Stimulated activated CD4-positive, alpha-beta T cell treated with anti-CD3 and anti-CD28 coated beads, Interleukin-12 subunit alpha, Interleukin-12 subunit beta, amount 100 ng/mL, for 4 hours (primary cell): ENCODE measurements at places on chromosomes 2 and 18.

GRCh38 chr2:229022652-229023051 lies 248.4 kb downstream of the PID1 start:
- DNase-seq, result no peak

GRCh38 chr2:60507211-60507965 lies 46.1 kb downstream of the BCL11A start:
- DNase-seq, result no peak

- DNase-seq, result no peak
Measured at GRCh38 chr2:149625671-149626070, 38.1 kb upstream of the MMADHC start.

DNA sequence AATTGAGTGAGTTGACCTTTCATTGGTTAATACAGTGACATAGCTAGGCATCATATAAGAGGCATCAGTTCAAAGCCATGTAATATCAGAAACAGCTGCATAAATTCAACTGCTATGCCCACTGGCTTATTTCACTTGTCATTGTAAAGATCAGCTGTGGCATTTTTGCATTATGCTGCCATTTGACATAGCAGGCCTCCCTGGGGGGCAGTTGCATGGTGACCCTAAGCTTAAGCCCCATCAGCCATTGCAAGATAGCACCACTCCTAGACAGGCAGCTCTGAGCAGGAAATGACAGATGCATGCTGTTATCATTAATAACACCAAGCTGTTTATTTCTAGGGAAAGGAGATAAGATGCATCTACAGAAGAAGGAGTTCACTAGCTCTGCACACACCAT lies 233.4 kb upstream of the CNTNAP5 start:
- DNase-seq, result no peak

DNA sequence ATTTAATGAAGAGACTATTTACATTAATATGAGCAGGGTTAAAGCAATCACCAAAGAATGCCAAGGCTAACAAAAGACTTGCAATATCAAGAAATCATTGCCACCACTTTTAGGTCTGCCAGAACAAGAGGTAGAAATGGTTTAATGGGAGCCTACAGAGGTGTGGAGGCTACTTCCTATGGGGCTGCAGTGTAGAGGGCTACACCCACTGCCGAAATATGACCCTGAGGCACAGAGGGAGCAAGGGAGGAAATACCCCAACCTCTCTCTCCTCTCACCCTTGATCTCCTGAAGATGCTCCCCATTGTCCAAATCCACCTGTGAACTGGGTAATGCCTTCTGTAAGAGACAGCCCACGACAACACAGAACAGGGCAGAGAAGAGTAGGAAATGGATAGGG lies 315.4 kb downstream of the SMAD2 start:
- DNase-seq, result no peak

DNA sequence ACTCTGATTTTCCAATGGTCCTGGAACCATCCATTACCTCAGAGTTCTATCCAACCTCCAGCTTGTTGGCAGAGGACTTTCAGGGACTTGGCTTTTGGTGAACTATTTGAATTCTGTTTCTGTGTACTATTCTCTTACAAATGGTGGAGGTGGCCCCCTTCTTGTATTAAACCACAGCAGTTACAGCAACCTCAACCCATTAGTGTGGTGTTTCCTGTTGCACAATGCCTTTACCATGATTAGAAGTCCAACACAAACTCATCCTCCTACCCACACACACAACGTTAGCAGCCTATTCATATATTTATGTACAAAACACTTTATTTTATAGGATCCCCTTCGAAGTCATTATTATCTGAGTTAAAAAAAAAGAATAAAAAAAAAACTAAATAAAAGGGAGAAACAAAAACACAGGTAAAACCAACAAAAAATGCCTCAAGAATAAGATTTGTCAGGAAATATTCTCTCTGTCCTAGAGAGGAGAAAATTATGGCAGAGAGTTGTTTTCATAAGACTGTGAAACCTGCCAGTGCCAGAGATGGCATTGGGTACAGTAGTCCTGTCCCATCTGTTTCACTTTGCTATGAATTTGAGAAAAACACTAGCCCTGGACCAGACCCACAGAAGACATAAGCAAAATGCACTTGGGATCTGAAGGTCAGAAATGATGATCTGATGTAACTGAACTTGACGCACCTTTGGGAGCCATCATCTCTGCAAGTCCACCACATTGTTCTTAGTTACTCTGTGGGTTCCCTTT lies 1896.0 kb upstream of the PIK3C3 start:
- no peak for DNase-seq
